Activated CD4-positive, CD25-positive, alpha-beta regulatory T cell (primary cell): ENCODE measurements at places on chromosomes 13 and 19.

- no peak for DNase-seq
Measured at GRCh38 chr19:48403606-48404005, 10.1 kb downstream of the GRIN2D start.

- DNase-seq = no peak
Measured at GRCh38 chr13:33251131-33251661, 34.4 kb downstream of the STARD13 start.

GRCh38 chr13:108629181-108629752 lies at the start of gene MYO16:
MYO16 (plus strand) TSS chr13:108629611; CDS start chr13:108629845, 234 bp downstream.
- no peak for DNase-seq

GRCh38 chr13:54750521-54750920 lies 1721.9 kb downstream of the OLFM4 start:
- no peak for DNase-seq

- DNase-seq = no peak
Measured at GRCh38 chr13:113120300-113121182, 2.1 kb upstream of the F10 start.

DNA sequence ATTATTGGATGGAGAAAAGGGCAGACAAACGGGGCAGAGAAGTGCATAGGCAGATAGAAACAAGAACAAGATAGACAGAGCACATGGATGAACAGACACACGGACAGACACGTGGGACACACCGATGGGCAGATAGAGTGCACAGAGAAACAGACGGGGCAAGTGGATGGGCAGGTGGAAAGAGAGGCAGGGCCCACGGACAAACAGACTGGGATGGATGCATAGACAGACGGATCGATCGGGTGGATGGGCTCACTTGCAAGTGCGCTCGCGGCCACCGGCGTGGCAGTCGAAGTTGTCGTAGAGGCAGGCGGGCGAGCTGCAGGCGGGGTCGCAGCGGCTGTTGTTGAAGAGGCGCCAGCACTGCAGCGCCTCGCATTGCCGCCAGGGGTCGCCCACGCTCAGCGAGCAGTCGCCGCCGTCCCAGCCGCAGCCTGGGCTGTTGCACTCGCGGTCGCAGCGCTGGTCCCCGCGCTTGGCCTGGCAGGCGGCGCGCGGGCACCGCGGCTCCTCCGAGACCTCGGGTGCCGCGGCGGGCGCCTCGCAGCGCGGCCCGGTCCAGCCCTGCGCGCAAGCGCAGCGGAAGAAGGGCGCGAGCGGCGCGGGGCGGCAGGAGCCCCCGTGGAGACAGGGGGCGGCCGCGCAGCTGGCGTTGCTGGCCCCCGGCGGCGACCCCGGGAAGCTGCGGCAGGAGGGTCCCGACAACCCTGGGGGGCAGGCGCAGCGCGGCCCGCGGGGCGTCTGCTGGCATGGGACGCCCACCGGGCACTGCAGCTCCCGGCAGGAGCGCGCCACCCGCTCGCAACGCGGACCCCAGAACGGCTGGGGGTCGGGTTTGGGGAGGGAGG lies 23.3 kb downstream of the NOTCH3 start:
- peak; percentile 66 for DNase-seq
